ENCODE measurements at places on chromosomes 12 and 14.

- DNase-seq = no peak
These were observed 147.9 kb upstream of the PRICKLE1 start for GRCh38 chr12:42737398-42737797.

GRCh38 chr14:104245075-104245474 lies 106.7 kb downstream of the KIF26A start:
- DNase-seq = no peak

GRCh38 chr12:38508246-38508645 lies 191.7 kb downstream of the ALG10B start:
- DNase-seq = no peak

- no peak for DNase-seq
These were observed 158.3 kb downstream of the KIF26A start for GRCh38 chr14:104296388-104297312.

DNA sequence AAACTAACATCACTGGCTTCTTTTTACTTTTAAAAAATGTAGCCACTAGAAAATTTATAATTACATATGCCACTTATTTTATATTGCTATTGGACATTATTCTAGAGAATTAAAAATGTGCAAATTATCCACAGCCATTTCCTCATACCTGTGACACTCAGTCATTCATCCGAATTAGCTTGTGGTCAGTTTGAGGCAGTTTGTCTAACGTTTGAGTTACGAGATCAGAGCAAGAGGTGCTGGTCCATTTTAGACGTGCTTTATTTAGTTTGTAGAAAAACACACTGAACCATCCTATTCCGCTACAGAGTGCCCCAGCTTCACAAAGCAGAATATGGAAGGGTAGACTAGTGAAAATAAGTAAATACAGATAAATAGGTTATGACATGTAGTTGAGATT lies 513.0 kb downstream of the NRXN3 start:
- no peak for DNase-seq

DNA sequence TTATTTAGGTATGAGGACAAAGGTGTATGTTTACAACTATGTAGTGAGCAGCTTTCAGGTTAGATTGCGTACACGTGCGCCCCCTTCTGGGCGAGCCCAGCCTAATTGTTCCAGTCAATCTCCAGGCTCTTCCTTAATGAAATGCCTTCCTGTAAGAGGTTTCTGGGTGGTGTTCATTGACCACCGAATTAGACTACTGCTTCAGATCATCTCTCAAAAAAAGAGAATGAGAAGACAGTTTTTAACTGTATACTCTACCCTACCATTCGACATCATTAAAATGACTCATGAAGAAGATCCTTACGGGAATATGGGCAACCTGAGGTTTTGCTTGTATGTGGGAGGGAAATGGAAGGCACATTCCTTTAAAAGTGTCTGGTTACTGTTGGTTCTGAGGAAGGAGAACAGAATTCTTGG lies 2.1 kb downstream of the LUM start:
- peak; percentile 45 for DNase-seq

DNA sequence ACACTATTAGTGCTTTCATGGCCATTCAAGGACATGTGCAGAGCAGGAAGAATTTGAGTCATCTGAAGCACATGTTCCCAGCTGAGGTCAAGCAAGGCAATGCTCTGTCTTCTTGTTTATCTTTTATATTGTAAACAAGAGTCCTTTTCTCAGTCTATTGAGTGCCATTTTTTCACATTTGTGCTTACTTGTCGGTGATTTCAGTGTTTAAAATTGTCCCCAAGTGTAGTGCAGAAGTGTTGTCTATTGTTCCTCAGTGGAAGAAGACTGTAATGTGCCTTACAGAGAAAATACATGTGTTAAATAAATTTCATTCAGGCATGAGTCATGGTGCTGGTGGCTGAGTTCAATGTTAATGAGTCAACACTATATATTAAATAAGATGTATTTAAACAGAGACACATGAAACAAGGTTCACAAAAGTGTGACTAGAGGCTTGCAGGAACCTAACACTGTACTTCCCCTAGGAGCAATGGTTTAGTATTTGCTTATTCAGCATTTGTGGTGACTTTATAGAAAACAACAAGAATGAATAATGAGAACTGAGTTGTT lies 391.1 kb downstream of the LRIG3 start:
- DNase-seq = no peak

DNA sequence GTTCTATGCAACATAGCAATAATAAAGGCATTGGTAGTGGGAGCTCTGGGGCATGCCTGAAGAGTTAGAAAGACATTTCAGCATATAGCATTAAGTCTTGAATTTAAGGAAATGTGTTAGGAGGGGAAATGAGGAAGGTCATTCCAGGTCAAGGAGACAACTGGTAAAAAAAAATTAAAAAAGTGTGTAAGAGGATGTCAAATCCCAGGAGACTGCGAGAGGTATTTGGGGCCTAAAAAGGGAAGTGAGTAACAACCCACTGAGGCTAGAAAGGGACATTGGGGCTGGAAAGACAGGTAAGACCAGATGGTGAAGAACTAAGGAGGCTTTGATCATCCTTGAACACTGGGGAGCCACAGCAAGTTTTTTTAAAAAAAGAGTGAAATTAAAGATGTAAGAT lies 152.9 kb downstream of the SLC25A21 start:
- no peak for DNase-seq

GRCh38 chr12:47303995-47304560 lies 224.3 kb upstream of the AMIGO2 start:
- no peak for DNase-seq

- DNase-seq = no peak
These were observed 1.1 kb downstream of the ANKS1B start for GRCh38 chr12:99983456-99984258.
